ENCODE measurements at places on chromosomes 5 and 9.

DNA sequence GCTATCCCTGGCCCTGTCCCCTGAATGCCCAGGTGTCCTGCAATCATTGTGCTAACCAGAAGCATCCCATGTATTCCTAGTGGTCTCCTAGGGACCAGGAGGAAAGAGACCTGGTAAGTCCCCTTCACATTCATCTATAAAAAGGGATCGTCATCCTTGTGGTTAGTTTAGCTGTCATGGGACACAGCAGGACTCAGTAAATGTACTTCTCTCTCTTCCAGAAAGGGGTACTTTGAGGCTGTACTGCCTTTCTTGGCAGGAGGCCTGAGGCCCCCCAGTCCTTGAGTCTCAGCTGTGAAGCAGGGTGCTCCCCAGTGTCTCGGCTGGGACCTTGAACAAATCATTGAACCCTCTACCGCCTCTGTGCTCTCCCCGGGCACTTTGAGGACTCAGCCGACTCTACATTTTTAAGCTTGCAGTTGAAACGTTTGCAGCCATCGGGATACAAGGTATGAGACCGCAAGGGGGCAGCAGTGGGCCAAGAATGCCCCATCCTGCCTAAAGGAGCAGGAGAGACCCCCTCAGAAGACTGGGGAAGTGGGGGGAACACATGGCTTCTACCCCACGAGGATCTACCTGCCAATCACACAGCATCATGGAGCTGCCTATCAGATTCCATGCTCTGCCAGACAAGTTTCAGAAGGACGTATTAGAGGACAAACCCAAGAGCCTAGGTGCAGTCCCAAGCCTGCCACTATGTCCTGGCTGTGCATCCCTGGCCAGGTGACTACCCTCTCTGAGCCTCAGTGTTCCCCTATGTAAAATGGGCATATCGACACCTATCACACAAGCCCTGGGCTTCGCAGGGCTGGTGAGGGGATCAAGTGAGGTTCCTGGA lies 2.4 kb upstream of the PHYKPL start:
- DNase-seq = peak; percentile 75

DNA sequence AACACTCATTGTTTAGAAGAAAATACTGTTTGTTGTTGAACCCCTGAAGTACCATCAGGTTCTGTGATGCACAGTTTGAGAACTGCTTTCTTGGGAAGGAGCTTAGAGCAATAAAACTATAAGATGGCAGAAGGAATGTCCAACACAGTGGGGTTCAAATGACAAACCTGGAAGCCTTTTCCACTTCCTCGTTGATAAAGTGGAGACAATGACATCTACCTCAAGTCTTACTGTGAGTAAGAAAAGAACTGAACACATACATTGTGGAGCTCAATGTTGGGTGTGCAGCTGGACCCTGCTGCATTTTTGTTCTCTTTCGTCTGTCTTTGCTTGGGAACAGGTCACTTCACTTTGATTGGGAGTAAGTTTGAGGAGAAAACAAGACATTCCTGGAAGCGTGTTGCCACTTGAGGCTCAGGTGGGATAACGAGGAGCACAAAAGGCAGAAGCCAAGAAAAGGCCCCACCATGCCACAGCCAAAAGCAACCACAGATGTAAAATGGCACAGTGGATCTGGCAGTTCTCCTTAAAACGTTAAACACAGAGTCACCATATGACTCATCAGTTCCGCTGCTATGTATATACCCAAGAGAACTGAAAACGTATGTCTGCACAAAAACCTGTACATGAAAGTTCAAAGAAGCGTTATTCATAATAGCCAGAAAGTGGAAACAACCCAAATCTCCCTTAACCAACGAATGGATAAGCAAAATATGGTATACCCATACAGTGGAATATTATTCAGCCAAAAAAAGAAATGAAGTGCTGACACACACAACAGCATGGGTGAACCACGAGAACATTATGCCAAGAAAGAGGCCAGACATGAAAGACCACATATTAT lies 42.9 kb upstream of the SUB1 start:
- DNase-seq = peak; percentile 92

GRCh38 chr5:20276959-20277263 lies 288.9 kb upstream of the CDH18 start:
- DNase-seq = no peak

DNA sequence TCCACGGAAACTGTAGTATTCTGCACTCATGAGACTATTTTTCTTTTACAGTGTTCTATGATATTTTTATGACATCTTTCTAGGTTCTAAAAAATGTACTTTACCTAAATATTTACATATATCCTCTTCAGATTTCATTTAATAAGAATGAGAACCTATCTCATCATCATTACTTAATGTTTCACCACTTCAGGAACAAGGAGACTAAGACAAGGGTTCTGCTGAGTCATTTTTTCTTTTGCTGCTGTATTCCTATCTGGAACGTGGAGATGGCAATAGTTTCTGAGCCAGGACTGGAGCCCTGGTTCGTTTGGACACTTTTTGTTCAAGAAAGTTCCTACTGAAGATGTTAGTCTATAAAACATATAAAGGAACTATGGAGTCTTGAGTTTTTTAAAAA lies 258.2 kb upstream of the MAP3K1 start:
- DNase-seq = no peak

DNA sequence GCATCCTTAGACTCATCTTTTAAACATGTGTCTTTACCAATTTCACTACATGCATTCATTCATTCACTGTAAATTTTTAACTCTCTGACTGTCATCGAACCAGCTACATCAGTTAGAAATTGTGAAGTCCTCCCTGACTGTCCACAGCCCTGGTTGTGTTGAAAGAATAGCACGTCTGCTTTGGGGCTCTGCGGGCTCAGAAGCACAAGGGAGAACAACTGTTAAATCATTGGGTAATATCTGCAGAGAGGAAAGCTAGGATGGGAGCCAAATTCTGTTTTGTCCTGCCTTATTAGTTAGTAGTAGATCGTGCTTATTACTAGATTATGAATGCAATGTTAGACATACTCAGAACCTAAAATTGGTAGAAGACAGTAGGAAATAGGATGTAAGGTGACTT lies 26.3 kb upstream of the FAM120AOS start:
- no peak for DNase-seq

GRCh38 chr5:123117989-123118388 lies 28.9 kb downstream of the PRDM6 start:
- DNase-seq = no peak

DNA sequence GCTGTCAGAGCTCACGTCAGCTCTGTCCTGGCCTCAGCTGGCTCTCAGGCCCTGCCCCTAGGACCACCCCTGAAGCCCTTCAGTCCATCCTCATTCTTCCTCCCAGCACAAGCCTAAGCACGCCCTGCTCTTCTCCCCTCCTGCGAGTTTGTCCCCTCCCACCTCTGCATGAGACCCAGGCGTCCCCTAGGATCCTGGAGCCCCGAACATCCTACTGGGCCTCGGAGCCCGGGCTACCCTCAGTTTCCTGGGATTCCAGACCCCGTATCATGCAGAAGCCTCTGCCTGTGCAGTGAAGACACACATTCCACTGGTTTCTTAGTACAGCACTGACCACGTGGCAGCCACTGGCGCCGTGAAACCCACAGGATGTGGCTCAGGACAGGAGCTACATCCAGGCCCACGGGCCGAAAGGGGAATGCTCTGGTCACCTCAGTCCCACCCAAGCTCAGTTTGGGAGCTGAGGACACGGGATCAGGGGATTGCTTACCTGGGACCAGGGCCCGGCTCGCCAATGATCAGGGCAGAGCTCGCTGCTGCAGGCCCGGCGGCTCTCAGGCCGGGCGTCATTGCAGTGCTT lies 64.2 kb downstream of the ZNF354C start:
- no peak for DNase-seq

DNA sequence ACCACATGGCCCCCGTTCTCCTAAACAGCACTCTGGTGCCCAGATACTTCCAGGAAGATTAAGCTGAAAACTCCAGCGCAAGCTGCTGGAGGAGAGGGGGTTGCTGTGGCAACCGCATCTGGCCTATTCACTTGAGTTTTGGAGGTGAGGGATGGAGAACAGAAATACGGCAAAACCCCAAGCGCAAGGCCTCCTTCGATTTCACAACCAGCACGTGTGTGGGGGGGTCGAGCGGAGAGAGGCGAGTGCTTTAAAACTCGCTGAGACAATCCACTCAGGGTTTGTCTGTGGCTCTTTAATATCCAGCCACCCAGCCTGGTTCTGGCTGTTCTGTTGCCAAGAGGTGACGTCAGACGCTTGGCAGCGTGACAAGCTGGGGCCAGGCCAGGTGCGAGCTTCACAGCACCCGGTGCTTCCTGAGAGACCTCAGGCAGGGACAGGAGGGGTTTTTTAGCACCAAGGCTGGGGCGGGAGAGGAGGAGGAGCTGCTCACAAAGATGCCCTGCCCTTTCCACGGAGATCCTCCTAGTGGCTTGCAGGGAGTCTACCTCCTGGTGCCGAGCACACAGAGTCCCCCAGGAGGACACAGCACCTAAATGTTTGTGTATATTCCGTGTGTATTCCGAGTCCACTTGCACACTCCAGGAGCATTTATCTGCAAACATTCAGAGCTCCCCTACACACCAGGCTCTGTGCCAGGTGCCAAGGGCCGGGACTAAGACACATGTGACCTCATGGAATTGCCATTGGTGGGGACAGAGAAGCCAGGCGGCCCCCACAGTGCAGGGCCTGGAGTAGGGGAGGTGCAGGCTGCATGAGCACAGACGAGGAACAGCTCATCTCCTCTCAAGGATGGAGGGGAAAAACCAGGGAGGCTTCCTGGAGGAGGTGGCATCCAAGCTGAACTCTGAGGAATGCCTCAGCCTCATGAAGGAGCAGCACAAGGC lies 194.6 kb downstream of the OLFM1 start:
- DNase-seq = no peak

DNA sequence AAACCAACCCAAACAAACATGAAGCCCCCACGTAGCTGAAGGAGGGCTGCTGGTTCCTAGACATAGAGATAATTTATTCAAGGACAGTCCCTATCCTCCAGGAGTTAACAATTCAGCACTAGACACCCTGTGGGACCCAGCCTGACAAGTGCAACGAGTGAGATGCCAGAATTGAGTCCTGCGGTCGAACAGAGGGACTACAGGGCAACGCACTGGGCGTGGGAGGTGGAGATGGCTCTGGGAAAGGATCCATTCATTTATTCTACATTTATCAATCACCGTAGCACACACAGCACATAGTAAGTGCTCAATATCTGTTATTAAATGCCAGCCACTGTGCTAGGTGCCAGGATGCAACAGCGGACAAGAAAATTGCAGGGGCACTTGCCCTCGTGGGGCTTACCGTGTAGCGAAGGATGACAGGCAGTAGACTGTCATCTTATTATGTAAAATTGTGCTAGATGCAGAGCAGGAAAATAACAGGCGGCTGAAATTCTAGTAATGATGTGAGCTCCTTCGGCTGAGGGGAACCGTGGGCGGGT lies 855 bp upstream of the ARHGAP26 start:
- peak; percentile 74 for DNase-seq

DNA sequence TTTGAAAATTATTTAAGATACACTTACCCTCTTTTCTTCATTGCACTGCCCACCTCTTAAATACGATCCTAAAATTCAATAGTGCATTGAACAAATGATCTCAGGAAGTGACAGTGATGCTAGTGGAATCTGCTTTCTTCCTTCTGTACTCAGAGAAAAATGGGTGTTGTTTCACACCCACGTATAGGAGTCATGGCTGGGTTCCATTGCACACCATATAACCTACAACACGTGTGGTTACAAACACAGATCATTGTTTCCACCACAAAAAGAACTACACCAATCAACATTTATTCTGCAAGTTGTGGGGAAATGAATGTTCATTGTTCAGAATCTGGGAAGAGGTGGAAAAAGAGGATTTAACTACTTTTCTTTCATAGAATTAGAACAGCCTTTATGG lies 275.9 kb downstream of the MAN2A1 start:
- no peak for DNase-seq

DNA sequence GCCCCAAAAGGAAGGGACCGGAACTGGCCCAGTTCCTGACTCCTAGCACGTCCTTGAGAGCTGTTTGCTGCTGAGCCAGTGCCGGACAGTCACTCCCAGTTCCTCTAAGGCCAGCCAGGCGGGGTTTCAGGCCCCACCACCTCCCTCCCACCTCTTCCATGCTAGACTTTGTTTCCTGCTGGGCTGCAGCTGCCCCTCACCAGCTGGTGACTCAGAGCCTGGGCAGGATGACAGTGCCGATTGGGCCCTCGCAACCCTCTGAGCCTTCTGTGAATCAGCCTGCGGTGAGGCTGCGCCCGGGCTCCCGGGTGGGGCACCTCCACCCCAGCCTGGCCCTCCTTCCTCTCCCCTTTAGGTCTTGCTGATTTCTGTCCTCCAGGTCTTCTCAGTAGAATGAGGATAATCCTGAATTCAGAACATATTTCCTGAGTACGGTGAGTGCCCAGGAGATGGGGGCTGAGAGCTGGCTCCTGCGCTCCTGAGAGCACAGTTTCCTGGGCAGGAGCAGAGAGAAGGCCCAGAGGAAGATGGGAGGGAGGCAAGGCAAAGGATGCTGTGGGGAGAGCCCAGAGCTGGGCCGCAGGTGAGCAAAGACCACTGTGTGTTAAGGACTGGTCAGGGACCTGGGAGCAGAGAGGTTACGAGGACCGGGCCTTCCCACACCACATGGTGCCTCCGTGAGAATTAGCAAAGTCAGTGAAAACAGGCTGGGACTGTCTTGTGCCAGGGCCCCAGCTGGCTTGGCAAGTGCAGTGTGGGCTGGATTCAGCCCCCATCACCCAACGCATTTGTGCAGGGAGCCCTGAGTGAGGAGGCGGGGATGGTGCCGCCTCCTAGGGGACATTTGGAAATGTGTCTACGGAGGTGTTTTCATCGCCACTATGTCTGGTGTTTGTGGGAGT lies 32.9 kb upstream of the STXBP1 start:
- DNase-seq = peak; percentile 90

GRCh38 chr5:152271420-152271819 lies 133.7 kb downstream of the NMUR2 start:
- DNase-seq = no peak

GRCh38 chr5:52727576-52727975 lies 60.1 kb upstream of the ITGA1 start:
- no peak for DNase-seq

GRCh38 chr5:132228241-132229035 lies 785 bp upstream of the P4HA2 start:
- no peak for DNase-seq

DNA sequence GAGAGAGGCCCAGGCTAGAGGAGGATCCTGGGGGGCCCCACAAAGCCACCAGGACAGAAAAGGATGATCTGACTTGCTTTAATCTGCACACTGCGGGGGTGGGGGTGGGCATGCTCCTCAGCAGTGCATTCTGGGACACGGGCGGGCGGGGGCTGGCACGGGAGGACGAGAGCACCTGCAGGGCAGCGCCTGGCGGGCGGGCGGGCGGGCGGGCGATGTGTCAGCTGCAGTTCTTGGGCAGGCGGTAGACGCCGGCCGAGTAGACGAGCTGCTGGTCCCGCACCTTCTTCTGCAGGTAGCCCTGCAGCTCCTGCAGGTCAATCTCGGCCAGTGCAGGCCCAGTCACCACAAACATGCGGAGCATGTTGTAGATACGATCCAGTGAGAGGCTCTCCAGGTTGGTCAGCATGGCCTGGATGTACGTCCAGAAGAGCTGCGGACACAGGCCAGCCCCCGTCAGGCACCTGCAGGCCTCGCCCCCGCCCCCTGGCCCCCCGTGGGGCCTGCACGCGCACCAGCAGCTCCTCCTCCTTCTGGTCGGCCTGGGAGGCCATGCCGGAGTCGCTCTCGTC lies 3.0 kb upstream of the TMEM210 start:
- no peak for DNase-seq
